ENCODE measurements at places on chromosomes 13 and 19.

GRCh38 chr19:17522988-17523872 is 11.8 kb downstream of the PGLS start:
- no peak for DNase-seq

GRCh38 chr19:50341091-50341564 is 12.0 kb upstream of the KCNC3 start:
- no peak for DNase-seq

- DNase-seq: peak; percentile 91
Observed at GRCh38 chr13:34340534-34340933, 522.6 kb downstream of the RFC3 start.

- peak; percentile 89 for DNase-seq
Observed at GRCh38 chr19:38736413-38737280, 7.6 kb downstream of the CAPN12 start.

- DNase-seq: no peak
Observed at GRCh38 chr19:38373907-38374331, 452 bp upstream of the PSMD8 start.

- no peak for DNase-seq
Observed at GRCh38 chr13:111949311-111949710, 117.6 kb upstream of the SOX1 start.

DNA sequence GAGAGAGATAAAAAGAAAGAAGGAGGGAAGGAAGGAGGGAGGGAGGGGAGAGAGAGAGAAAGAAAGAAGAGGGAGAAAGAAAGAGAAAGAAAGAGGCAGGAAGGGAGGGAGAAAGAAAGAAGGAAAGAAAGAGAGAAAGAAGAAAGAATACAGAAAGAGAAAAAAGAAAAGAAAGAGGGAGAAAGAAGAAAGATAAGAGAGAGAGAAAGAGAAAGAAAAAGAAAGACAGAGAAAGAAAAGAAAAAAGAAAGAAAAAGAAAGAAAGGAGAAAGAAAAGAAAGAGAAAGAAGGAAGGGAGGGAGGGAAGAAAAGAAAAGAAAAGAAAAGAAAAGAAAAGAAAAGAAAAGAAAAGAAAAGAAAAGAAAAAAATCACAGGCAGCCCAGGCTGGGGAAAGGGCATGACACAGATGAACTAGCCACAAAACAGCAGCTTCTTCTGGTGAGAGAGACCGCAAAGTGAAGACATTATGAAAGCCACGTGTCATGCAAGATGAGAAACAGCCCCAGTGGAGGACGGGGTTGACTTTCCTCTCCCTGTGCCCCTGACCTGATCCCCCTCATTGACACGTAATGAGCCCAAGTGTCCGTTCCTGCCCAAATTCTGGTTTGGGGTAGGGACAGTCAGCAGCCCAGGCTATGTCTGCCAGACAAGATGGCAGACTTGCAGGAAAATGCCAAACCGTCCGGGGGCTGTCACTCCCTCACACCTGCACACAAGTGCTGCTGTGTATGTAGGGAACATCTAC is 102.1 kb downstream of the INSR start:
- DNase-seq: no peak

- DNase-seq: no peak
Observed at GRCh38 chr13:100102042-100102441, 13.1 kb downstream of the PCCA start.

- DNase-seq: peak; percentile 93
Observed at GRCh38 chr19:3036119-3036976, 7.3 kb upstream of the TLE2 start.

DNA sequence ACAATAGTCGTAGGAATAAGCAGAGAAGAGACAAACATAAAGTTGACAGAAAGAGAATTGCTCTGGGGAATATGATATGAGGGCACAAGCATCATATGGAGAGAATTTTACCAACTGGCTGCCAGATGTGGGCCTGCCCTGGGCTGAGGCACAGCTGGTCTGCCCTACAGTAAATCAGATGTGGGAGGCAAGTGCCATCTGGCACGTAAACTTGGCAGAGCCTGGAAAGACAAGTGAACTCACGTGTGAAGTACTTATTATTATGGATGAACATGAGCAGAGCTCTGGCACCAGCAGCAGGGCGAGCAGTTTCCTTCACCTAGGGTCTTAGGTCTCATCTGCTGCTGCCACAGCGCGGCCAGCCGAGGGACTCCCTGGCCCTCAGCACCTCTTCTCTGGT is 20.6 kb downstream of the PCDH8 start:
- no peak for DNase-seq

GRCh38 chr19:3852614-3853254 is 16.1 kb downstream of the ZFR2 start:
- DNase-seq: peak; percentile 53

GRCh38 chr19:57314146-57314545 is 6.1 kb upstream of the ZNF543 start:
- no peak for DNase-seq

GRCh38 chr13:26880735-26881134 is 120.1 kb upstream of the GPR12 start:
- DNase-seq: no peak

DNA sequence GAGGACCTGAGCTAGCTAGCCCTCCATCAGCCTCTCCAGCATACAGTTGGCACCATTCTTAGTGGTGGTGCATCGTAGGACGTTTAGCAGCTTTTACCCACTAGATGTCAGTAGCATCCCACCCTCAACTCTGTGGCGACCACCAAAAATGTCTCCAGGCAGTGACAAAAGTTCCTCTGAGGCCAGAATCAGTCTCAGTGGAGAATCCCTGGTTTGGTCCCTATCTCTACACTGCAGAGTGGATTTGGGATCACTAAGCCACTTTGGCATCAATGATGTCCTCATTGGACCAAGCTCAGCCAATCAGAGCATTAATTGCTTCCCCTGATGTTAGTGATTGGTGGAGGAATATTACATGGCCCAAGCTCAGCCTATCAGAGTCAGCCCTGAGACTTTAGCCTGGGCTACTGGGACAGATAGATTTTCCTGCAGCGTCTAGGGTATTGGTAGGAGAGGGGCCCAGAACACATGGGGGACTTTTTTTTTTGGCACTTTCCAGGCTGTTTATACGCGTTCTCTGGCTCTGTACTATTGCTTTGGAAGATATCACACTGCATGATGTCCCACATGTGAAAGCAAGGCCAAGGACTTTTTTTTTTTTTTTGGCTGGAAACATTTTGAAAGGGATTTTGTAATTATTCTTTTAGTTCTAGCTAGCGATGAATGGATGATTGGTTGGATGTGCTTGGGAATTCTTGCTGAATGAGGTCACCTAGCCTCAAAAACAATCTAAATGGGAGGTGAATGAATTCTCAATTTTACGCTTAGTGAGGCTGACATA is 7.0 kb downstream of the TMEM221 start:
- peak; percentile 32 for DNase-seq

GRCh38 chr19:15255359-15255990 is 23.2 kb upstream of the EPHX3 start:
- DNase-seq: no peak

- DNase-seq: peak; percentile 86
Observed at GRCh38 chr13:50589651-50590054, 253.8 kb downstream of the DLEU7 start.

DNA sequence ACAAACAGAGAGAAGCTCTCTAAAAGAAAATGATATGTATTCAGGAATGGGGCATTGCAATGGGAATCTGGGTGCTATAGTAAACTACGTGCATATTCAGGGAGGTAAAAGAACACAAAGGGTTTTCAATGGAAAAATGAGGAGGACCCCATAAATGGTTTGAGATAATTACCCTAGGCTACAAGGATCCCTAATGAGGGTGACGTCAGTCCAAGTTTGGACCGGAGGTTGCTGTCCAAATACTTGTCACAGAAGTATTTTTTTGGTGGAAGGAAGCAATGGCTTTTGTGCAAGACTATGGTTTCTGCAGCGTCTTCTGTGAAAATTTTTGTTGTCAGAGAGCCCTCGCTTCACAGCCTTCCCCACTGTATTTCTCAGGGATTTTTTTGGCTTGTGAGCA is 995 bp upstream of the CEACAM18 start:
- DNase-seq: no peak

- no peak for DNase-seq
Observed at GRCh38 chr19:17242431-17243208, 3.1 kb downstream of the NR2F6 start.

- no peak for DNase-seq
Observed at GRCh38 chr13:25143706-25144105, 28.4 kb downstream of the AMER2 start.

DNA sequence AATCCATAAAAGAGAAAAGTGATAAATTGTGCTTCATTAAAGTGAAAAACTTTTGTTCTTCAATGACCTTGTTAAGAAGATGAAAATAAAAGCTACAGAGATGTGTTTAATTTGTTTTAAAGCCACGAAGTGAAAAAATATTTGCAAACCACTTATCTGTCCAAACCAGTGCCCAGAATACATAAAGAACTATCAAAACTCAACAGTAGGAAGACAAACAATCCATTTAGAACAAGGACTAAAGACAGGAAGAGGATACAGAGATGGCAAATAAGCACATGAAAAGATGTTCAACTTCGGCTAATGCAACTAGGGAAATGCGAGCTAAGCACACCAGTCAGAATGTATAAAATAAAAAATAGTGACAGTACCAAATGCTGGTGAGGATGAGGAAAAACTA is 15.0 kb downstream of the GJB6 start:
- DNase-seq: no peak

DNA sequence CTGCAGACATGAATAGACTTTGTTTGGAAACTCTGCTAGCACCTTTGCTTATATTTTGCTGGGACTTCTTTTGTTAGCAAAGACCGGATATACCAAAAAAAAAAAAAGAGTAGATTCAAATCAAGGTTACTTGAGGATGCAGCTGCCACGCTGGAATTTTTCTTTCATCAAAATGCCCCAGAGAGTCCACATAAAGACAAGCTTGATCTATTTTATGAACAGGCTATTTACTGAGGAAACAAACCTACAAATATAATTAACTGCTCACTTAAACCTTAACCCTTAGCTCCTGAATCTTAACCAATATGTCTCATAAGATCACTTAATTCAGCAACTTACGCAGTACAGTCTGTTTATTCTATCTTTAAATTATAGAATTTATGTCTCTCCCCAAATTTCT is 27.1 kb upstream of the DOCK9 start:
- no peak for DNase-seq

DNA sequence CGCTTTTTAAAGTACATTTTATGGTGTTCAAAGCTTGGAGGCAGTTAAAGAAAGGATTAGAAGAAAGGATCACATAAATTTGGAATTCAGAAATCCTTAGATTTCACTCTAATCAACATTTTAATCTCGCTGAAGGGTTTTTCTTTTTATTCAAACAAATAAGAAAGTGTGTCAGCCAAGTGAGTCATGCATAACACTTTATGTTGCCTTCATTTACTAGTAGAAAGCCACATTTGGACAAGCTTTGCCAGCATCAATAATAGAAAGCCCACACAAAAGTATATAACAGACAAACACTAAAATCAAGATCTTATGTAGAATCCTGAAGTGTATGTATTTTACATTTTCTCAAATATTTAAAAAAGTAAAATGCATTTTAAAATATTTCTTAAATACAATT is 154.9 kb upstream of the TRPC4 start:
- no peak for DNase-seq

GRCh38 chr13:73938372-73939070 is 195.7 kb downstream of the KLF12 start:
- peak; percentile 91 for DNase-seq

DNA sequence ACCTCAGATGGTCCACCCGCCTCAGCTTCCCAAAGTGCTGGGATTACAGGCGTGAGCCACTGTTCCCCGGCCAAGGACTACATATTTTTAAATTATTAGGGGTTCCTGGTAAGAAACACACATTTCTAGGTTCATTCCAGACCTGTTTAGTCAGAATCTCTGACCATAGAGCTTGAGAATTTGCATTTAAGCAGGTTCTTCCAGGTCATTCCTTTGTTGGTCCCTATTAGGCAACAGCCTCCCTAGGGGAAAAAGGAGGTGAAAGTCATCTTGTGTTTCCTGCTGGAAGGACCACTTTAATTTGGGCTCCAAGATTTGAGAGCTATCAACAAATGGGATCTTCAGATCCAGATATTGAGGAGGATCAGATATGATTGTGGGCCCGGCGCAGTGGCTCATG is 16.3 kb downstream of the S1PR2 start:
- DNase-seq: peak; percentile 83

GRCh38 chr19:14370169-14370939 is 10.9 kb upstream of the ADGRE5 start:
- DNase-seq: no peak

DNA sequence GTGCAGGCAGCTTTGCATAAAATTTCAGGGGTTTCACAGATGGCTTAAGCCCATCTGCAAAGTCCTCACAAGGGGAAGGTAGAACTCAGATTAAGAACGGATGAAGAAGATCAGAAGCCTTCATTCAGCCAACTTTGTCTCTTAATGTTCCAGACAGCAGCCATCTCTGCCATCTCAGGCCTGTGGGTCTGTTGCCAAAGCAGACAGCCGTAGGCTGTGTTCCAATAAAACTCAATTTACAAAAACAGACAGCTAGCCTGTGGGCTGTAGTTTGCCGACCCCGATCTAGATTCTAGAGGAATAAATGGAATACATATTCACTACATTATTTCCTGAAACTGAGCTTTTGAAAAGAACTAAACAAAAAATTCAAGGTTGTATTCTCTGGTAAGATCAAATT is 3.8 kb downstream of the DCUN1D2 start:
- no peak for DNase-seq

- DNase-seq: no peak
Observed at GRCh38 chr19:35966771-35967170, 28.2 kb upstream of the SDHAF1 start.

DNA sequence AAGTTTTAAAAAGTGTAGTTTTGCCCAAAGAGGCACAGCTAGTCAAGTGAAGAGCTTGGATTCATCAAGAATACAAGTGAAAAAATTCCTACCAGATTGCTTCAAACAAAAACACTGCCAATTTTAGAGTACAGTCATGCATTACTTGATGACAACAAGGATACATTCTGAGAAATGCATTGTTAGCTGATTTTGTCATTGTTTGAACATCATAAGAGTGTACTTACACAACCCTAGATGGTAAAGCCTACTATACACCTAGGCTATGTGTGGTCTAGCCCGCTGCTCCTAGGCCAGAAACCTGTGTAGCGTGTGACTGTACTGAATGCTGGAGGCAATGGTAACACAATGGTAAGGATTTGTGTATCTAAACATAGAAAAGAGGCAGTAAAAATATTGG is 41.1 kb downstream of the TMTC4 start:
- peak; percentile 98 for DNase-seq

GRCh38 chr19:55080121-55080967 is 4.7 kb downstream of the EPS8L1 start:
- DNase-seq: peak; percentile 90

DNA sequence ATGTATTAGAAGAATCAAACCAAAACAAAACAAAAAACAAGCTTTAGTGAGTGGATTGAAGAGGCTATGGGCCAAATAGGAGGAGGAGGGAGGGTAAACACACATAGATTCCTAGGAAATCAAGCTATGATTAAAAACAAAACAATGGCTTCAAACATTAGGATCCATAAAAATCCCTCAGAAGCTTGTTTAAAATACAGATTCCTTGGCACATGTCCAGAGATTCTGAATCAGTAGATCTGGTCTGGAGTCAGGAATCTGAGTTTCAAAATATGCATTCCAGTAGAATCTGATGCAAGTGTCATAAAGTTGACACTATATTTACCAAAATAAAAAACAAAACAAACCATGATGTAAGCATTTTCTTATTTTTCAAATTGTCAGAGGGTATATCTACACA is 692.8 kb upstream of the SGCG start:
- DNase-seq: no peak

GRCh38 chr13:21342699-21343442 is 116.2 kb downstream of the ZDHHC20 start:
- DNase-seq: no peak

- DNase-seq: no peak
Observed at GRCh38 chr13:83008212-83008929, 873.9 kb downstream of the SLITRK1 start.
